ENCODE measurements at places on chromosomes 6 and 20.

- DNase-seq = no peak
Observed at GRCh38 chr6:112360498-112360897, 13.4 kb downstream of the RFPL4B start.

DNA sequence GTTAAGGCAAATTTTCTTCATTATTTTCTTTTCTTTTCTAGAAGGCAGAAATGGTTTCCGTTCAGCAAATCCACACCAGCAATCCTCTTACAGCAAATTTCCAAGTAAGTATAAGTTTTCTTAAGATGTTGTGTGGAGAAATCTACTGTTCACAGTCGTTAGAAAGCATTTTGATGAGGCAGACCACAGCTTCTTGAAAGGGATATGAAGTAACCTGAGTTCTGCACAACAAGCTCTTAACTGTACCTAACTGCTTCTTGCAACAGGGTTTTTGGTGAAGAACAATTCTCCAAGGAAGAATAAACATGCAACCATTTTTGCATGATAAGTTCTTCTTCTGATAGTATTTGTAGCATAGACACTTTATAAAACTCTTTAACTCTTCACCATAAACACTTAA lies 45.3 kb upstream of the STXBP5 start:
- DNase-seq = no peak

- no peak for DNase-seq
Observed at GRCh38 chr6:107179004-107179403, 63.7 kb upstream of the BEND3 start.

DNA sequence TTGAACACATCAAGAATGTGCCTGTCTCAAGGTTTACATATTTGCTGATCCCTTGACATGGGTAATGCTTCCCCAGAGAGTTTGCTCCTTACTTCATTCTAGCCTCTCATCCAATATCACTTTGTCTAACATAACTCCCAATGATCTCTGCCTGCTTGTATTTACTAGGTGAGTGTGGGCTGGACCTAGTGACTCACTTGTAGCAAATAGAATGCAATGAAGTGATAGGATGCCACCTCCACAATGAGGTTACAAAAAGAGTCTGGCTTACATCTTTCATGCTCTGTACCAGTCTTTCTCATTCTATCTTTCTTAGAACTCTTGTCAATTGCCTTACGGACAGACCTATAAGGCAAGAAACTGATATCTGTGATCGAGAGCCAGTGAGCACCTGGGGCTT lies 44.9 kb upstream of the TMEM200A start:
- no peak for DNase-seq

DNA sequence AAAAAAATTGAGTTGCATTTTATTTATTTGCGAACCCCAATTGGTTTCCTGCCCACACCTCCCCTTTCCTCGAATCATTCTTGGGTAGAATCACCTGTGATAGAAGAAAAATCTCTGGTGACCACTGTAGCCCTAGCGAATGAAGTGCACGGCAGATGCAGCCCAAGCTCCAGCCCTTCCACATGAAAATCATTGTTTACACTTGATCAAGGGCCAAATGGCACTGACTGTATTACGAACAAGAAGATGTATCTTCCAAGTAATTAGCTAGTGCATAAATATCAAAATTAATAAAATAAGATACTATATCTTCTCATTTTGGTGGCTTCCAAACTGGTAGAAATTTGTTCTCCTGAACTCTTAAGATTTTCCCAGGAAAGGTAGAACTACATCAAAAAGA lies 93.4 kb upstream of the ARID1B start:
- no peak for DNase-seq

DNA sequence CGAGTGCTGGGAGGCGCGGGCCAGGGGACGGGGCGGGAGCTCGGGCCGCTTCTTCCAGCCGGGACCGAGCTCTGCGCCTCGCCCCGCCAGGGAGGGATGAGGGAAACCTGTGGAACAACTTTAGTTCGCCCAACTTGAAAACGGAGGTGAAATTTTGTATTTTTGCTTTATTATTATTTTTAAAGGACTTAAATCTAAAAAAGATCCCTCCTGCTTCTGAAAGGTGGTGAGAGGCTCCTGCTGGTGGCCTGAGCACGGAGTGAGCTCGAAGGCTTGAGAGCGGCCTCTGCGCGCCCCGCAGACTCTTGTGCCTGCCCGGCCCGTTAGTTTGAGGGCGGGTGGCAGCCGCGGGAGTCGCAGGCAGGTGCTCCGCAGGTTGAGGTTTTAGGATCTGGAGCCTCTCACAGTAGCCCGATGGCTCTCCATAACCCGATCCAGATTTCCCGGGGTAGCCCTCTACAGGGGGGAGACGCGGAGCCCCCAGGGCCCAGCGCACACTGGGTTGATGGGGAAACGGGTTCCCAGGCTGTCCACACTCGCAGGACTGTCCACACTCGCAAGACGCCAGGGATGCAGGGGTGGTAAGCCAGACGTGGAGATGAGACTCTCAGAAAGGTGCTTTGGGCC lies 46.2 kb upstream of the SUPT3H start:
- DNase-seq = no peak

DNA sequence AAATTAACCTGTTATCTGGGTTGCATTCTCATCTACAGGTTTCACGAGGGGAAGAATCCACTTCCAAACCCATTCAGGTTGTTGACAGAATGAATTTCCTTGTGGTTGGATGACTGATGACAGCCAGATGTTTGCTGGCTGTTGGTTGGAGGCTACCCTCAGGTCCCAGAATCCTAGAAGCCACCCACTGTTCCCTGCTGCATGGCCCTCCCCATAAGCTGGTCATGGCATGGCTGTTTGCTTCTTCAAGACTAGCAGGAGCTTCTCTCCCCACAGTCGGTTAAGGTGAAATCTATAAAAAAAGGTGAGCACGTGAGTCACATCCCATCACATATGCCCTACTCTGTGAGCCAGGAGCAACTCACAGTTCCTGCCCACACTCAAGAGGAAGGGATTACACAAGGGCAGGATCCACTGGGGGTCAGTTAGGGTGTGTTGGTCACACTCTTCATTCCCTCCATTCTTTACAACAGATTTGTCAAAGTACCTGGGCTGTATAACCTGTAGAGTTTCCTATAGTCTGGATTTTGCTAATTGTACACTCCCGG lies 19.5 kb upstream of the RPS10 start:
- no peak for DNase-seq

GRCh38 chr6:161418463-161418945 lies 144.6 kb upstream of the AGPAT4 start:
- peak; percentile 66 for DNase-seq

- no peak for DNase-seq
Observed at GRCh38 chr6:39225543-39225942, 3.7 kb downstream of the KCNK5 start.

- no peak for DNase-seq
Observed at GRCh38 chr20:50554694-50555579, 44.8 kb downstream of the PTPN1 start.

GRCh38 chr6:34152806-34153520 lies 7.1 kb upstream of the GRM4 start:
- DNase-seq = no peak

DNA sequence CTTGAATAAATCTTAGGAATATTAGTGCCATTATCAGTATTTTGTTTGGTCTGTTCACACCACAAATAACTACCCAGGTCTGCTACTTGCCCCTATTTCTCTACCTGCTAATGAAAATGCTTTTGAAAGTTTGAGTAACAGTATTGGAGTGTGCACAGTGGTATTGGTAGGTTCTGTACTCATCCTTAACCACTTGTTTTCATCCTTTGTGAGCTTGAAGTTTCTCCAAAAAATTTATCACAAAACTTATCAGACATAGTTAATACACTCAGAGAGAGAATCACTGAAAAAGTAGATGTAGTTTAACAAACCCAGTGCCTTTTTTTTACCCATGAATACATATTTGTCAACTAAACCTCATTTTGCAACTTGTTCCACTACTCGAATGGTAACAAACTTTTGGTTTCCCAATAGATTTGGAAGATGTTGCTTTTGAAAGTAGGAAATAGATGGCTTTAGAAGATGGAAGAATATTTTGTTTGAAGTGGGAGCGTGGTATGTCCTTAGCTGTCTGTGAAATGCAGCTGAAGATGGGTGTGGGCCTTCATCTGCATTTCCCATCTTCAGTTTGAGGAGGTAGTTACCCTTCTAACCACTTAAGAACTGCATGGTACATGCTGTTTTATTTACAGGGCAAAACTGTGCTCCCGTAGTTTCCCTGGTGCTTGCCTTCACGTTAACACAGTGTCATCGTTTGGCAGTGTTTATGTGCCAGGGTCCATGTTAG lies 9.0 kb downstream of the PTPN1 start:
- DNase-seq = no peak

DNA sequence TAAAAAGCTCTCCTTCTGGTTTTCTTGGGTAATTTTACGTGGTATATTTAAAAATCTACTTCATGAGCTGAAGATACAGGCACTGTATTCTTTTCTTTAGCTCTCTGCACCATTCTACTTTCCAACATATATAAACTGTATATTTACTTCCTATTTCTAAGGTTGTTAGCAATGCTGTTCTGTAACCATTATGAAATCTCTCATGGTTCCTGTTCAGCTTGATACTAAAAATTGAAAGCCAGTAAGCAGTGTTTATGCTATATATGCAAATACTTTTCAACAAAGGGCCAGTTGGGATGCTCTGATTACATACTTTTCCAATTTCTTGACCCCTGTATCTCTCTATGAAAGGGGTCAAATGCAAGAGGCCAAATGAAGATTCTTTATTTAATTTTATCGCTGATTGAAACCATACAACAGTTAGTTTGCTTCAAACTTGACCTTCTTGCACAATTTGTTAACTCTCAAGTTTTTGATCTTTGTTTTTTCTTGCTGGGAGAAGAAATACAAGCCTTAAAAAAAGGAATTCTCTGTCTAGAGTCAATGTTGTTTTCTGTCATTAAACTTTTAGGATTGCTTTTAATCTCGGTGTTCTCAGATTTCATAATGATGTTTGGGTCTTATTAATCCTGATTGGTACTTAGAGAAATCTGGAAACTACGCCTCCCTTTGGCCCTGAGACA lies 223.2 kb downstream of the PRL start:
- DNase-seq = no peak

GRCh38 chr6:56162081-56162480 lies 85.3 kb downstream of the COL21A1 start:
- no peak for DNase-seq

- DNase-seq = no peak
Observed at GRCh38 chr6:113949499-113949898, 21.4 kb downstream of the HDAC2 start.

GRCh38 chr20:62644802-62645496 lies 2.6 kb downstream of the SLCO4A1 start:
- DNase-seq = no peak

DNA sequence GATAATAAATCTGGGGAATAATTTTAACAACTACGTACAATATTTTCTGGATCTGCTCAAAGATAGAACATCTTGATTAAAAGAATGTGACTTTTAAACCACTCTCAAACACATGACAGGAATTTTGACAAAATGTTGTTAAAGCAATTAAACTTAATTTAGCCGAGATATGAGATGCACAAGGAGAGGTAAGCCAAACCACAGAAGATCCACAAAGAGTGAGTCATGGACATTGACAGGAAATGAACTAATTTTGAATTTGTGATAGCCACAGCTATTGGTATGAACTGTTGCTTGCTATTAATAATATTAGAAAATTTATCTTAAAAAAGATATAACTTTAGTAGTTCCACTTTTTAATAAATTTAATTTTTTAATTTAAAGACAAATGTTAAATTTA lies 27.8 kb upstream of the VGLL2 start:
- no peak for DNase-seq

GRCh38 chr20:51354191-51354768 lies 188.2 kb downstream of the NFATC2 start:
- DNase-seq = no peak

GRCh38 chr20:50286609-50287008 lies 96.0 kb downstream of the CEBPB start:
- DNase-seq = no peak

DNA sequence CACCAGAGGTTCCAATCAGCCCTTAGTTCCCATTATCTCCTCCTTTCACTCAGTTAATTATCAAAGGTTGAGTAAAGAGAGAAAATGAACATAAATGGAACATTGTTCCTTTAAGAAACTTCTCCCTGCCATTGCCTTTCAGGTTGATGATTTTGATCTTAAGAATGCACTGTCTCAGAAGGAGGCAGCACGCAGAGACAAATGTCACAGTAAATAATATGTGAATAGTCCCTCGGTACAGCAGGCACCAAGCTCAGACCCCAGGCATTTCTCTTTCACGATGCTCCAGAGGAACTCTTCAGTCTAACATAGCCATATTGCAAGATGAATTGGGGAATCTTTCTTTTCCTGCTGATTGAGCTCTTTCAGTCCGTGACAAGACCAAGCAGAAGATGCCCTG lies 435.3 kb upstream of the SPTLC3 start:
- DNase-seq = no peak

GRCh38 chr6:125503181-125503580 lies 201.4 kb upstream of the HDDC2 start:
- DNase-seq = peak; percentile 20

DNA sequence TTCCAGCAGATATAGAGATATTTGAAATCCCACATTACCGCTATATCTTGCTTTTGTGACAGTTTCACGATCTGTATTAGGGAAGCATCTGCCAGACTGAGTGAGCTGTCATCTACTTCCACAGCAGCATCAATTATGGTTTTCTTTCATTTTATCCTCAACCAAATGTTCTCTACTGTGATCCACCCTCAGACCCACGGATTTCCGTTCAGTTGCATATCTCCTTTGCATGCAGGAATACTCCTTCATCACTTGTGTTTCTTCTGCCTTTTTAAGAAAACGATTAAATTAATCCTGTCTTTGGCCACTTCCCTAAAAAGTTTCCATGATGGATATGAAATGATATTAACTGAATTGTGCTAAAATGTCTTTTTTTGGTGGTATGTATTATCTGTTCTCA lies 262.1 kb upstream of the ADGRB3 start:
- no peak for DNase-seq

DNA sequence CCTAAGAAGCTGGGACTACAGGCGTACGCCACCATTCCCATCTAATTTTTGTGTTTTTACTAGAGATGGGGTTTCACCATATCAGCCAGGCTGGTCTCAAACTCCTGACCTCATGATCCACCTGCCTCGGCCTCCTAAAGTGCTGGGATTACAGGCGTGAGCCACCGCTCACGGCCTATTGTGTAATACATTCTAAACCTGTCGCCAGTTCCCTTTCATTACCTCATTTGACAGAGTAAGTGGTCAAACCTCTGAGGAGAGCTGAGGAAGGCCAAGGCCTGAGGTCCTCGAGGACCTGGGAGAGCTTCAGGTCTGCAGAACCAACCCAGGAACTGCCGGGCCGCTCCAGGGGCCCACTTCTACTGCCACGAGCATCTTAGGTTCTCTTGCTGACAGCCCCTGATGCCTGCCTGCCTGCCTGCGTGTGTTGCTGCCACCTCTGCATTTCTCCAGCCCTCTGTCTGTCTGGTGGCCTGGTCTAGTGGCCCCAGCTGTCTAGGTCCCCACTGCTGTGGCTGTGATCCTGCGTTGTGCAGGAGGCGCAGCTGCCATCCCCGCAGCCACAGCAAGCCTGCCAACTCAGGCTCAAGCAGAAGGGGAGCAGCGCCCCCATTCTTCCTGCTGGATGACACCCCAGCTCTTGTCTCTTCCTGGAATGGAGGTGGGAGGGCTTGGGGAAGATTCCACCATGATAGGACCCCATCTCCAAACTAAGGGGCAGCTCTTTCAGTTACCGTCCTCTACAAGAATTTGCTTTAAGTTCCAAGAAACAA lies 45.3 kb downstream of the PRR18 start:
- DNase-seq = no peak
